WERI-Rb-1 (cell line): ENCODE measurements at places on chromosomes 16 and 17.
A peak's percentile ranks its signal among the peaks of the same experiment; 100 is the strongest.

DNA sequence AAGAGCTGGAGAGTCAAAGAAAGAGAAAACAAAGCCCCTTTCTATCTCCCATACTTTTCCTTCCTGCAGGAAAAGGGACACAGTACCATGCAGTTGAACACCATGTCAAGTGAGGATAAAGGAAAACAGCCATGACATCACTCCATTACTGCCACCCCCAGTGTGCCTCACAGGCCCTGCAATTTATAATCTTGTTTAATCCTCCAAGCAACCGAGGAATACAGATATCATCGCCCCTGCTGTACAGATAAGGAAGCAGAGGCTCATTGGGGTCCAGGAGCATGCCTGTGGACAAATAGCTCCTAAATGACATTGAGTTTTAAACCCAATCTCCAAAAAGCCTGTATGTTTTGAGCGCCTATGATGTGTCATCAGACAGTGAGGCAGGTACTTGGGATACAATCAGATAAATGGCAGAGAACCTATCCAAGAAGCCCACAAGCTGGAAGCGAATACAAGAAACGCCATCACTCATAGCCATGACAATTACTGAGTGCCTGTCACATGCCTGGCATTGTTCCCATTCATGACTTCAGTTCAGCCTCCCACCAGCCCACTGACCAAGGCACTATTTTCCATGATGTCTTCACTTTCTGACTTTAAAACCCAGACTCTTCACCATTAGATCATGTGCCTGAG lies 45.5 kb downstream of the CPPED1 start:
- peak; percentile 76 for DNase-seq

- no peak for DNase-seq
Observed at GRCh38 chr17:62164747-62165722, 100.0 kb upstream of the MED13 start.

DNA sequence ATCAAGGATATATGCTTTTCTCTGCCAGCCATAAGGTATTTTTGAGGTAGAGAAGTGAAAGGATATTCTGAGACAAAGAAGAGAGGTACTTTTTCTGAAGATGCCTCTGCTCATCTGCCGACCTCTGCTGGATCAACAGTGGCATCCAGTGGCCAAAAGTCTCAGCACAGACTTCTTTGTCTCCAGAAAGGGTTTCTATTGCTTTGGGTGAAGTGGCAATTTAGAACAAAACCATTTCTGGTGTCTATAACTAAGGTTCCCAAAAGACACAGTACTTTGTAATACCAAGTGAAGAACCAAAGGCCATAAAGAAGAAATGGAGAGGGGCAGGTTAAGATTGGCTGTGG lies 155.2 kb upstream of the C17orf78 start:
- peak; percentile 18 for DNase-seq

DNA sequence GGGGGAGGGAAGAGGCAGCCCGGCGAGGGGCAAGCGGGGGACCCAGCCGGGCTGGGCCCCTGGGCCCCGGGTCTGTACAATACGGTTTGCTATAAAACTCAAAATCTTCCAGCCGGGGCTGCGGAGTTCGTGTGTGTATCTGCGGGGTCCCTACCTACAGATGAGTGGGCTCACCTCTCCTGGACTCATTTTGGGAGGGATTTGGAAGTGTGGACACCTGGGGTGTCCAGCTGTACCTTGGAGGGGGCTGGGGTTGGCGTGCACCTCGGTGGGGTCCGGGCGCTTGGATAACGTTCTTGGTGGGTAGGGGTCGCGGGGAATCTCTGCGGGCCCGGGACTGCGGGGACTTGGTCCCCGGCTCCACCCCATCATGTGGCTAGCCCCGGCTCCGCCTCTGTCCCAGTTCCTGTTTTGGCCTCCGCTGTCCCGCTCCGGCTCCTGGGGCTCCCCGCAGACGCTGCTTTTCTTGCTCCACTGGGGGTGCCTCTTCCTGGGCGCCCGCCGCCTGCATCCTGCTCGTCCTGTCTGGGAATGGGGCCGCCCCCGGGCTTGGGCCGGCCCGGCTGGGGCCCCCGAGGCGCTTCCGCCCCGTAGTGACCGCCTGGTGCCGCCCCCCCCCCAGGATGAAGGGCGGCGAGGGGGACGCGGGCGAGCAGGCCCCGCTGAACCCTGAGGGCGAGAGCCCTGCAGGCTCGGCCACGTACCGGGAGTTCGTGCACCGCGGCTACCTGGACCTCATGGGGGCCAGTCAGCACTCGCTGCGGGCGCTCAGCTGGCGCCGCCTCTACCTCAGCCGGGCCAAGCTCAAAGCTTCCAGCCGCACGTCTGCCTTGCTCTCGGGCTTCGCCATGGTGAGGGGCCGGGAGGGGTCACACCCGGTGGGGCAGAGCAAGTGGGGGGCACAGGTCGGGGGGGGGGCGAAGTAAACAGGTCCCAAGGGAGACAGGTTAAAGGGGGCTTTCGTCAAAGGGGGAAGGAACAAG lies at the start of gene ORAI3:
Gene ORAI3 (plus strand): TSS at position 402 of the 983 bp plus-strand sequence. CDS start 222 bp downstream, at position 624.
- peak; percentile 35 for DNase-seq

GRCh38 chr16:20956319-20956718 lies 55.7 kb downstream of the LYRM1 start:
- DNase-seq = no peak

DNA sequence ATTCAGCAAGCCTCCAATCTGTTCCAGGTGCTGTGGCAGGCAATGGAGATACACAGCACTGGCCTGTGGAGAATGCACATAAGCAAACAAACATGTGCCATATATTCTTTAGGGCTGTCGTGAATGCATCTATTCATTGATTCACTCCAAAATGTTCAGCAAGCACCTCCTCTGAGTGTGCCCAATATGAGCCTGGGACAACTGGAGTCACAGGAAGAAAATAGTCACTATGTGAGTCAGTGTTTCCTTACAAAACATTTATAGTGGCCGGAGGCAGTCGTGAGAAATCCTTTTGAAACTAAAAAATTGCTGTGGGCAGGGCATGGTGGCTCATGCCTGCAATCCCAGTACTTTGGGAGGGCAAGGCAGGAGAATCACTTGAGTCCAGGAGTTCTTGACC lies 310.1 kb downstream of the CA10 start:
- DNase-seq = no peak

- no peak for DNase-seq
Observed at GRCh38 chr16:86982347-86982596, 334.9 kb downstream of the C16orf95 start.

GRCh38 chr17:44779211-44780025 lies 20.6 kb downstream of the ADAM11 start:
- DNase-seq = peak; percentile 94

GRCh38 chr16:88455610-88456355 lies 2.7 kb downstream of the ZFPM1 start:
- peak; percentile 42 for DNase-seq

DNA sequence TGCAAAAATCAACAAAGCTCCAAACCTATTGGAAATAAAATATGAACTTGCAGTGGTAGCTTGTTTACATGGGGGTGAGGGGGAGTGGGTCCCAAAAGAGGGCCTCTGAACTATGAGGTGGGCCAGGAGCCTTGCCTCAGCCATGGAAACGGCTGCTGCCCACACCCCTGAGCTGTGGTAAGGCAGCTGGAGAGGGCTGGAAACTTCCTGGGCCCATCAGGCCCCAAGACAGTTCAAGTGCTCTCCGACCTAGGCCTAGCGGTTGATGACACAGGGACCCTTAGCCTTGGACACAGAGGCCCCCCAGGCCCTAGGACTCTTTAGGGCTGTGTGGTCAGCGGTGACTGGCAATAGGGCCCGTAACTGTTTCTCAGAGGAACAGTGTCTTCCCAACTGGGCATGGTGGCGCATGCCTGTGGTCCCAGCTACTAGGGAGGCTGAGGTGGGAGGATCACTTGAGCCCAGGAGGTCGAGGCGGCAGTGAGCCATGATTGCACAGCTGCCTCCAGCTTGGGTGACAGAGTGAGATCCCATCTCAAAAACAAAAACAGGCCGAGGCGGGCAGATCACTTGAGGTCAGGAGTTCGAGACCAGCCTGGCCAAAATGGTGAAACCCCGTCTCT lies 18.3 kb downstream of the UNC13D start:
- no peak for DNase-seq

DNA sequence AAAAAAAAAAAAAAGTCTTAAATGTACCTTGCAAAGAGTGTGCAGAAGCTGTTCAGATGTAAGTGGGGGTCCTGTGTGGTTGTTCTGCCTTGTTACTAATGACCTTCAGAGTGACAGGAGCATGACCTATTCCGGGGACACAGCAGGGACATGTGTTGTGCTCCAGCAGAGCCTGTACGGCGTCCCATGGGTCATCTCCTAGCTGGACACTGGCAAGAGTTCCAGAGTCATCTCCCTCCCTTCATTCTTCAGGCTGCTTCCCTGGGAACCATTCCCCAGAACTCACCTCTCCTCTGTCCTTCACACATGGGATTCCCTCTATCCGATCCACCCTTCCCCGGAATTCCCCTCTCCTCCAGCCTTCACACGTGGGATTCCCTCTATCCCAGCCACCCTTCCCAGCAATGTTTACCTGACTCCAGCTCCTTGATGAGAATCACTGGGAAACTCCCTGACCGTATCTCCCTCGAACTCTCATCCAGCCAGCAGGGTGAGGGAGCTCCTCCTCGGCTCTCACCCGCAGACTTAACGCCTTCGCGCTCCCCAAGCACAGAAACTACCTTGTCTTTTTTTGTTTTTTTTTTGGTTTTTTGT lies 85.8 kb downstream of the MRM3 start:
- no peak for DNase-seq

- no peak for DNase-seq
Observed at GRCh38 chr17:80449930-80450576, 26.4 kb downstream of the NPTX1 start.

- peak; percentile 83 for DNase-seq
Observed at GRCh38 chr17:964876-965275, 14.7 kb downstream of the NXN start.

- no peak for DNase-seq
Observed at GRCh38 chr17:57881143-57881542, 31.3 kb upstream of the MRPS23 start.

DNA sequence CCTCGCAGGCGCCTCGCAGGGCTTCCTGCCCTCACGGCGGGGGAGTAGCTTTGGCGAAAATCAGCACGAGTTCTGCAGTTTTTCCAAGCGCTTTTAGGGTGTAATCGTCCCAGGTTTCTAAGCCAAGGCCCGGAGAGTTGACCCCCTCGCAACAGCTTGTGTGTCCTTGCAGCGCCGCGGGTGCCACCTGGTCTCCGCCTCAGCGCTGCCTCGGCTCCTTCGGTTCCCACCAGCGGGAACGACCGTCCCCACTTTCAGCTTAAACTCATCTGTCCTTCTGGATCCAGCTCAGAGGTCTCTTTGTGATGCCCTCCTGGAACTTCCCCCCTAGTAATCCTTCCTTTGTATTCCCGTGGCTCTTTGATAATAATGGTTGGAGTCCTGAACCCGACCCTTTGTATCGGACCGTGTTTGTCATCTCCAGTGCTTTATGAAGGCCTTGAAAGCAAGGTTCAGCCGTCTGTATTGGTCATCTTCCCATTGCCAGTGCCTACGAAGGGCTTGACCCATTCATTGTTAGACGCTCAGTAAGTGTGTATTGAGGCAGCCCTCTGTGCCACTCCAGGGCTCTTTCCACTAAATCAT lies 858 bp upstream of the SMARCE1 start:
- no peak for DNase-seq

DNA sequence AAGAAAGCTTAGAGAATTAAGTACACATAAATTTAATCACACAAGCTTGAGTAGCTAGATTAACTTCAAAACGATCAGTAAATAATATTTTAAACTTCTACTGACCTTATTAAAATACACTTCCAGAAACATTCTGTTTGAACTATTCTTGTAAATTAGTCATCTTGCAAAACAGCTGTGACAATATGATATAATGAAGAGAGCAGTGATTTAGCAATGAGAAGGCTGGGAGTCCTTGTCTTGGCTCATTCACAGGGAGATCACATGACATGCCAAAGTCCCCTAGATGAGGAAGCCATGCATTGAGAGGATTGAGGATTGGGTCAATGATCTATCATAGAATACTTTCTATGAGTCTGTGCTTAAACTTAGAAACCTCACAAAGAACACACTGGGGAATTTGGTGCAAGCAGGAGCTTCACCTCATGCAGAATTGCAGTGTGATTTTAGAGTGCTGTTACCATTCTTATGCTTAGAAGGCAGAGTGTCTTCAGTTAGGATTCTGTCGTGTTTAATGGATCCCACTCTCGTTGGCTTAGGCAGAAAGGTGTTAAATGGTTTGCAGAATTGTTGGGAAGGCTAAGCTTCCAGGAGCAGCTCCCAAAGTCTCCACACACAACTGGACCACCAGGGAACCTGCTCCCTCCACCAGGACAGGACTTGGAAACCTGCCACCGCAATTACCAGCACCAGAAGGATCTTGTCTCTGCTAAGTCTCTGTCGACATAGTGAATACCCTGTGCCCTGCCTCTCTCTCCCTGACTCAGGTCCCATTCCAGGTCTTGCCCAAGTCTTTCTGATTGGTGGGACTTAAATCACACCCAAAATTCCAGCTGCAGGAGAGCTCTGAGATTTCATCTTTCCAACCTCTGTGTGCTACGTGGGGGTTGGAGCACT lies 87.1 kb downstream of the USP22 start:
- no peak for DNase-seq

GRCh38 chr17:6695565-6695964 lies 17.6 kb downstream of the SLC13A5 start:
- DNase-seq = no peak

DNA sequence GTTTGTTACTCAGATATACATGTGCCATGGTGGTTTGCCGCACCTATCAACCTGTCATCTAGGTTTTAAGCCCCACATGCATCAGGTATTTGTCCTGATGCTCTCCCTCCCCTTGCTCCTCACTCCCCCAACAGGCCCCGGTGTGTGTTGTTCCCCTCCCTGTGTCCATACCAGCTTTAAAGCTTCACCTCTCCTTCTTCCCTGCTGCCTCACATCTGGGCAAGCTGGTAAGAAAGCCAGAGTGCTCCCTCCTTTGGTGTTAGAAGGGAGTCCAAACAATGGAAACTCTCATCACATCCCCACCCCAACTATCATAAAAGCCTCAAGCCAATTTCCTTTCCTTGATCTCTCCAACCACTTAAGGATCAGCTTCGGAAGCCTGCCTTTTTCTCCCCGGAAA lies 1115.6 kb upstream of the GOT2 start:
- DNase-seq = no peak

- DNase-seq = no peak
Observed at GRCh38 chr17:49338883-49339282, 23.2 kb downstream of the ZNF652 start.

- DNase-seq = peak; percentile 87
Observed at GRCh38 chr17:336110-337021, 16.2 kb downstream of the RPH3AL start.
